Activated T-cell treated with anti-CD3 and anti-CD28 coated beads, Interleukin-2, amount 50 U/mL, for 72 hours (primary cell): ENCODE measurements at places on chromosomes 7 and 10.

DNA sequence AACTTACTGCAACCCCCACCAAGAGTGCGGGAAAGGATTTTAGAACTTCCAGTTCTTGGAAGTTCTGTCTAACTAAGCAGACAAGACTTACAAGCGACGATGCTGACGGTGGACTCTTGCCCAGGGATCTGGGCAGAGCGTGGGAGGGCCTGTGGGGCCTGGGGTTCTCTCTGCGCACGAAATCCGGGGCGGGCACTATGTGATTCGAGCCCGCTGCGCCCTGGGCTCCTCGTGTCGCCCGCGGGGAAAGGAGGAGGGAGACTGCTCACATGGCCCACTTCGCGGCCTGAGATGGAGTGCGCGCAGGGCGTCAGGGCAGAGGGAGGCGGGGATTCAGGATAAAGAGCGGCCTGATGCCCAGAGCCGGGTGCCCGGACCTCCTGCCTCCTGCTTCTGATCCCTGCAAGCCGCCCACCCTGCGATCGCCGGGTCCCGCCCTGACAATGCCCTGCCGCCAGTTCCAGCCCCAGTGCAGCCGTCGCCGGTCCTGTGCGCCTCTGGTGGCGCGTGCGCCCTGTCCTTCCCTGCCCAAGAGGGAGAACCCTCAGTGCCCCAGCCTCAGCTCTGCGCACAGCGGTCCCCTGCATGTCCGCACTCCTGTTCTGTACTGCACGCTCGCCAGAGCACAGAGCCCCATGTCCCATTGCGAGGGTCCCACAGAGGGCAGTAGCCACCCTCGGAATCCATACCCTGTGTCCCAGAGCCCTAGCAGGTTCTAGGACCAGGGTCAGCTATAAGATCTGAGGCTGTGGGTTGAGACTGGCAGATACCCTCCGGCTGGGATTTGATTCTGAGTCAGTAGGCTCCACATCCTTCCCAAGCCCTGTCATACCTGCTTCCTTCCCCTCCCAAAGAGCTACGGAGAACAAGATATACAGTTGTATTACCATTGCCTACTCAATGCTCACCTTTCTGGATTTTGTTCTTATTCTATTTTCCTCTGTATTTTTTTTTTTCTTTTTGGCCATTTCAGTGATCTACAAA lies 99.4 kb upstream of the TMEM106B start:
- DNase-seq = peak; percentile 13

DNA sequence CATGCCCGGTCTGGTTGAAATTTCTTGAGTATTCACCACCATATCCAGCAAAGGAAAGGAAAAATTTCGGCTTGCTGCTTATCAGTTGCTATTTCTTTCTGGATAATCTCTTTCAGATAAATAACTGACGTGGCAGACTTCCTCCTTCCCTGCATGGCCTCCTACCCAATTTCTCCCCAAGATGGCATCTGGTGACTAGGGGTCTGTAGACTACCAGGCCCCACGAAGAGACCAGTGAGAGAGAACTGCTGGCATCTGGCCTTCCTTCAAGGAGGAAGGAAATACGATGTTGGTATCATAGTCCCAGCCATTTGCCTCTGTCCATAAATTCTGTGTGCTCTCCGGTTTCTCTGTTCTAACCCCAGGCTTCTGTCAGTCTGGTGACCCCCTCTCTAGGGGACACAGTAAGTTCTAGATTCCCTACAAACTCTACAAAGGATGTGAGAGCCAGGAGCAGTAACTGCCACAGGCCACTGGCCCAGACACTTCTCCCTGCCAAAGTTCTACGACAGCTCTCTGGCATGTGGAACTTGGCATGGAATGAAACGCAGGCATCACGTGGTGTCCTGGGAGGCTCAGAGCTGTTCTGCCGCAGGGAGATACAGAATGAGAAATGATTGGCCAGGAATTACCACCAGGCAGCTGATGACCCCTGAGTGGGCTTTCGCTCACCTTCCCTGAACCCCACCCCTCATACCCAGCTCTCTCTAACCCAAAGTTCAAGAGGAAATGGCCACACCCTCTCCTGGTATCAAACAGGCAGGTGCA lies 30.0 kb upstream of the MSRB2 start:
- DNase-seq = no peak

DNA sequence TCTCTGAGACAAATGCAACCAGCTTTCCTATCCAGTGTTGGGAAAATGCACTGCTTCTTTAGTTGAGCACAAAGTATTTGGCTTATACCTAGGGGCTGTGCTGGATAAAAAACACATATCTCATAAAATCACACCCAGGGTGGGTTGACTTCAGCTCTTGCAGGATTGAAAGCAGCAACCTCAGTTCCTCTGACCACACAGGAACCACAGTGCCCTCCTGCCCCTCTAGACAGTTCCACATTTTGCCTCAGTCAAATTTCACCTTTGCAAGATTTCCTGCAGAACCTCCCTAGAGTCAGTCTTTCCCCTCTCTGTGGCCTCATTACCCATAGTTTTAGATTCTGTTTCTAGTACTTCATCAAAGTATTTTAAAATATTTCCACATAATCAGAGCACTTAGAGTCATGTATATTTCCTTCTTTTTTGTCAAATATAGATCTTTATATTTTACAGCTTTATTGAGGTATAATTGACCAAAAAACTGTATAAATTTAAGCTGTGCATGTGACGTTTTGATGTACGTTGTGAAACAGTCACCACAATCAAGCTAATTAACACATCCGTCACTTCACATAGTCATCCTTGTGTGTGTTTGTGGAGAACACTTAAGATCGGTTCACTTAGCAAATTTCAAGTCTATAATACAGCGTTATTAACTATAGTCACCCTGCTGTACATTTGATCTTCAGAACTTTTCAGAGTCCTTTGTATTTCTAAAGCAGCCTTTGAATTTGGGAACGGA lies 37.0 kb upstream of the EGR2 start:
- DNase-seq = peak; percentile 64

DNA sequence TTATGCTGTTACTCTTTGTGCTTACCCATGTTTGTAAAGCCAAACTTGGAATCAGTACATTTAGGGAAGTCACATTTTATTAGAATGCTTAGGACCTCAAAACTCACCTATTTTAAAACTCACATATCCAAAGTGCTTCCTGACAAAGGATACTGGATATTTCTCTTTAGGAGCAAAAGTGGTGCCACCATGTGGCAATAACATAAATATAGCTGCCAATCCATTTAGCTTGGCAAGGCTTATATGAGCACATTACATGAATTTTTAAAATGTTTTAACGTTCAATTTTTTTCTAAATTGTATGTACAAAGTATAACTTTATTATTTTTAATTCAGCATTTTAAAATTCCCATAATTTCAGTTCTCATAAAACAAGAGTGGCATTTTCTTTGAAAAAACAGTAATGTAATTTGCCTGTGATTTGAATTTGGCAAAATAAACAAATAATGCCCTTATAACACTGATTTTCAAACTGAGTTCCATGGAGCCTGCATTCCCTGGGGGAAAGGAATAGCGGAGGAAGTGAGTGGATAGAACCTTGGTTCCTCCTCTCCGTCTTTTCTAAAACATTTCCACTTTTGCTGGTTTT lies 75.4 kb downstream of the HDAC9 start:
- no peak for DNase-seq

- DNase-seq = no peak
Measured at GRCh38 chr10:90148116-90148855, 446.9 kb downstream of the KIF20B start.

DNA sequence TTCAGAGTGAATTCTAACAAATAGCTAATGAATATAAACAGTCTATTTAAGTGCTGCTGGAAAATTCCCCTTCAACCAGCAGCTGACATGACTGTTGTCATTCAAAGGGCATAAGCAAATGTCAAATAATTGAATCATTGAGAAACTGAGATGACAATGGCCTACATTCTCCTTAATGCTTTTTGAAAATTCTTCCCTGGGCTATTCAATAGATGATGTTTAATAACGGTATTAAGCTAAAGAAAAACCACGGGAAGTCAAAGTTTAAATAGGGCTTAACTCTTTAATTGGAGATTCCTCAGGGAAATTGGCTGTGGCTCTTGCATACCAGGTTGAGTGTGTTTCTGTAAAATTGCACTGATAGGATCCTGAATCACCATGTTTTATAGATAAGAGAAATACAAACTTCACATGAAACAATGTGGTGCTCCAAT lies 77.0 kb downstream of the ARL4A start:
- no peak for DNase-seq

GRCh38 chr7:2659556-2660358 lies 28.0 kb downstream of the TTYH3 start:
- DNase-seq = no peak

GRCh38 chr10:133122171-133122935 lies 34.6 kb downstream of the ADGRA1 start:
- no peak for DNase-seq

DNA sequence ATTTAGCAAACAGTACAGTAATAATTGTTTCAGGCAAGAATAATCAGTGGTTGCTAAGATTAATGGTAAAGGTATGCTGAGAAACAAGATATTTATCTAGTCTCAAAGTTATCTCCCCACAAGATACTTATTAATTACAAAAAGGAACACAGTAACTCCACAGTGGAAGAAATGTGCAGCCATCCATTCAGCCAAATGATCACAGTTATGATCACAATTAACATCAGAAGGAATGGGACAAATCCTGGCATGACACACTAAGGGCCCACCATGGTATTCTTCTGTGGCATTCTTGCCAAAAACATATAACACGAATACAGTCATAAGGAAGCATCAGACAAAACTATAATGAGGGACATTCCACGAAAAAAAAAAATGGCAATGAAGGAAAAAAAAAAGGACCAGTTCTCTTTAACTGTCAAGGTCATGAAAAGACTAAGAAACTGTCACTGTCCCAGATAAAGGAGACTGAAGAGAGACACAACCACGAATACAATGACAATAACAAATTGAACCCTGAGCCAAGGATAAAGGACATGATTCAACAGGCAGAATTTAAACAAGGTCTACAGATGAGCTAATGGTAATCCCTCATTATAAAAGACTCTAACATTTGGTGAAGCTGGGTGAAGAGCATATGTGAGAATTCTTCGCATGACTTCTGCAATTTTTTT lies 20.9 kb downstream of the NUDCD3 start:
- DNase-seq = no peak

GRCh38 chr7:93799750-93800357 lies 90.7 kb downstream of the TFPI2 start:
- no peak for DNase-seq

- no peak for DNase-seq
Measured at GRCh38 chr10:80412486-80412885, 4.1 kb downstream of the PRXL2A start.

DNA sequence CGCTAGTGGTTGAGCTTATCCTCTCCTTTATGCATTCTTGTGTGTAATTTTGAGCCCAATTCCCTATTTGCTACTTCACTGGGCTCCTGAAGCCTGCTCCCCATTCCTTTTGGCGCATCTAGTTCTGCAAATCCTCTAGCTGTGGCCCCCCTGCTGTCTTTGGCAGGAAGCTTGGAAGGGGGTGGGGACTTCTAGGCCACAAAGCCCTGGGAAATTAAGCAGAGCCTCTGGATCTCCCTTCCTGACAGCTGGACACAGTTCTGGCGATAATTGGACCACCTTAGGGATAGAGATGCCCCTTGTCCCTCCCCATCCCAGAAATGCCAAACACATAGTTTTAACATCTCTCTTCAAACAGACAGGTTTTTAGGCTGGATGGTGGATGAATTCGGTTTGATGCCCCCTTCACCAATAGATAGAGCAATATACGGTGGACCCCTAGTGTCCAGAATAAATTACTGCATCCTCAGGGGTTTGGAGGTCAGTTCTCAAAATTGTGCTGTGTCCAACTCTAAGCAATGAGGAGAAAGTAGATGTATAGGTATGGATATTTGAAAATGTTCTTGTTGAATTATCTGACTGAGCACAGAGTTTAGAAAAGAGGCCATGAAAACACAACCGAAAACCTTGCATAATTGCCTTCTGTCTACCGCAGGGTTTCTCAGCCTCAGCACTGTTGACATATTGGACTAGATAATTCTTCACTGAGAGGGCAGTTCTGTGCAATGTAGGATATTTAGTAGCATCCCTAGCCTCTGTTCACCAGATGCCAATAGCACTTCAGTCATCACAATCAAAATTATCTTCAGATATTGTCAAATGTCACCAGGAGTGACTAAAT lies 75.5 kb downstream of the PAPSS2 start:
- peak; percentile 18 for DNase-seq

GRCh38 chr7:2521952-2522591 lies 2.5 kb downstream of the LFNG start:
- peak; percentile 84 for DNase-seq

DNA sequence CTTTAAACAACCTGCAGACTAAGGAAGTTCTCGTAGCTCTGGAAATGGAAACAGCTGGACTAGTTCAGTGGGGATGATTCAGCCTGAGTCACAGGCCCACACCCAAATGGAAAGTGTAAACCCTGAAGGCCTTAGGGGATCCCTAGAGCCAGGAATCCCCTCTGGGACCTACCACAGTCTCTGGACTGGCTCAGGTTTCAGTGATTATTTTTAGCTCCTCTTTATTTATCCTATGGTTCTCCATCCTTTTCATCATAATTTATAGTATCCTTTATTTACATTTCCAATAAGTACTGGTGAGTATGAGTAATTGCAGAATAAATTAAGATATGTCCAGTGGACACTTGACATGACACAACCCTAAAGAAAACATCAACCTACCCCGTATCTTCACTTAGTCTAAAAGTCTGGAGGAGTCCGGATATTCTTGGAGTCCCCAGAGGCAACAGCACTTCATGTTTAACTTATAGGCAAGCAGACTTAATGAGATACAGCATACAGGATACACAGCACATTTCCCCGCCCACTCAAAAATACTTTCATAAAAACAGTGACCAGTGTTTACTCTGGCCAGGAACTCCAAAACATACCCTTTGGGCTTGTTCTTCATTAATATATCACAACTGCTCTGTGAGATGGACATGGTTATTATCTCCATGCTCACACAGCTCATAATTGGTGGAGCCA lies 28.4 kb upstream of the SEMA3E start:
- no peak for DNase-seq

- no peak for DNase-seq
Measured at GRCh38 chr7:122919643-122920181, 33.5 kb upstream of the CADPS2 start.

- DNase-seq = no peak
Measured at GRCh38 chr10:89475125-89475524, 60.3 kb downstream of the SLC16A12 start.

- no peak for DNase-seq
Measured at GRCh38 chr7:149063476-149063875, 27.0 kb downstream of the ZNF786 start.

- DNase-seq = peak; percentile 82
Measured at GRCh38 chr10:22325272-22326144, 4.6 kb downstream of the BMI1 start.

GRCh38 chr10:98154076-98154475 lies 19.6 kb downstream of the R3HCC1L start:
- DNase-seq = no peak

DNA sequence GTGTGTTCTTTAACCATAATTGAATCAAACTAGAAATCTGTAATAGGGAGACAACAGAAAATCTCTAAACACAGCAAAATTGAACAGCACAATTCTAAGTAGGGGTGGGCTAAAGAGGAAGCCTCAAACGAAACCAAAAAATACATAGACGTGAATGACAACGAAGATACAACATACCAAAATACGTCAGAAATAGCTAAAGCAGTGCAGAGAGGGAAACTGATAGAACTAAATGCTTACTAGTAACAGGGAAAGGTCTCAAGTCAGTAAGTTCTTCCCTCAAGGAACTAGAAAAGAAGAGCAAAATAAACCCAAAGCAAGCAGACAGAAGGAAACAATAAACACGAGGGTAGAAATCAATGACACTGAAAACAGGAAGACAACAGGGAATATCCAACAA lies 19.1 kb downstream of the RPP38 start:
- no peak for DNase-seq
